Activated naive CD4-positive, alpha-beta T cell (primary cell): ENCODE measurements at places on chromosomes 6 and 20.

DNA sequence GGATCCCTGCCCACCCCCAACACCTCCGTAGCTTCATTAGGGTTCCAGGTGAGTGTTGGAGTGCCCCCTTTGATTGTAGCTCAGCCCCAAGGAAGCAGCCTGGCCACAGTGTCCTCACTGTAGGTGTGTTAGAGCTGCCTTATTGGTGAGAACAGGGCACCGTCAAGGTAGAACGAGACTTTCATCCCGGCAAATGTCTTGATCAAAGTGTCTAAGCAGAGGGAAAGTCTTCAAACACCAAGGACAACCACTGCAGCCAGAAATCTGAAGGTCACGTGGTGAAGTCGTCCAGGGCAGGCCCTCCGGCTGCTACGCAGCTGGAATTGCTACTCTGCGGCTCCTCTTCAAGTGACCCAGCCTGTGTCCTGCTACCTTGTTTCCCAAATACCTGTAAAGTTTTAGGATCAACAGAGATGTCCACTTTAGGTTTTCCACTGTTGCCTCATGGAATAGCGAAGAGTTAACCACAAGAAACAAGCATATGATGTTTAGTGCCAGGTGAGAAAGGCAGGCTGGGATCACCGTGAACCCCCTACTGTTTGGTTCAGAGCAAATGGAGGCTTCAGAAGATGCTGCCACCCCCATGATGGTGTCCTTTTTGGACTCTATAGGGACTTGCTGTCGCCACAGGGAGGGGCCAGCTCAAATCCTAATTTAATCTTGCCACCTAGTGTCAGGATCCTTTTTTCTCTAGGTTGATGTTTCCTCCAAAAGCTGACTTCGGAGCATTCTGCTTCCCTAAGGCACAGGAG lies 1.7 kb upstream of the DLL1 start:
- DNase-seq = no peak

DNA sequence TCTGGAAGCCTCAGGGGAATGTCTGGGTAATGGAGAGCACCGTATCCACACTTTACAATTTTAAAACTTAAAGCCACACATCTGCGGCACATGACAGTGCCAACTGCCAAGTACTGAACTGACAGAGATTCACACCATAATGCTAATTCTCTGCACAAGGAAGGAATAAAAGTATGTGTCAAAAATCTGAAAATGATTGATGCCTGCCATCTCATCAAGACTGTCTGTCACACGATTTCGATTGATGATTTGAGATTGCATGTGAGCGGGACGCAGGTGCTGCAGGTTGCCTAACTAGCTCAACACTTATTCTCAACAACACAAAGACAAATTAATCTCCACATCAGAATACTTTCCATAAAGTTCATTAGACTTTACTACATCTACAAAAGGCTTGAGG lies 391.2 kb downstream of the PRKN start:
- no peak for DNase-seq

GRCh38 chr20:63454731-63455567 lies 17.5 kb downstream of the KCNQ2 start:
- DNase-seq = no peak

GRCh38 chr6:169101981-169102380 lies 151.7 kb downstream of the THBS2 start:
- no peak for DNase-seq

- no peak for DNase-seq
These were observed 59.6 kb downstream of the PRDM1 start for GRCh38 chr6:106145741-106146227.
